ENCODE measurements at places on chromosomes 3 and 15.

DNA sequence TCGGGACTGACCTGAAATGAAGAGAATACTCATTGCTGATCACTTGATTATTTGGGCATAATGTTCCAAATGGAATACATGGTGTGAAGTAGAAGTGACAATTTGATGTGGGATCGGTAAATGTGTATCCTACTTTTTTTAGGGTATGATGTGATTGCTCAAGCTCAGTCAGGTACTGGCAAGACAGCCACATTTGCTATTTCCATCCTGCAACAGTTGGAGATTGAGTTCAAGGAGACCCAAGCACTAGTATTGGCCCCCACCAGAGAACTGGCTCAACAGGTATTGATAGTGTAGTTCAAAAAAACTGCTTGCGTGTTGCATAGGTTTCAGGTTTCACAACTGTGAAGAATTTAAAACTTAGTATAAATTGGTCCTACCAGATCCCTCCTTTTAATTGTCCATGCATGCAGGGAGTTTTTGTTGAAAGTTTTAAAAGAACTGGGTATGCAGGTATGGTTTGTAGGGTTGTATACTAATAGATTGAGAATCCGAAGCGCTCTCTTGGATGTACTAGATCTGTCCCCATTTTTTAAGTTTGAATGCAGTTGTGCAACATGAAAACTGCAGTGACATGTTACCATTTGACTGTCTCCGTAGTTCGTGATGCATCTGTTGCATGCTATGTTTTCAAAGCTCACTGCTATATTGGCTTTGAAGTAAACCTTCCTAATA lies 1.6 kb downstream of the EIF4A2 start:
- no peak for DNase-seq

GRCh38 chr3:171396048-171396447 lies 64.2 kb downstream of the TNIK start:
- no peak for DNase-seq

GRCh38 chr3:59388555-59389270 lies 338.9 kb upstream of the CFAP20DC start:
- DNase-seq = no peak

GRCh38 chr3:13769422-13769821 lies 110.4 kb downstream of the WNT7A start:
- no peak for DNase-seq
